ENCODE measurements at places on chromosomes 6 and 20. TPM values are rescaled to one million over a fixed set of nuclear protein-coding genes. Genes with fewer than 3 reads are reported as not detected.

Gene OVOL2
- 13.2 TPM for total RNA-seq

Gene CST4
- not detected for total RNA-seq

Gene PPP1R3G
- total RNA-seq, result 0.78 TPM

Gene OLIG3
- not detected for total RNA-seq

Gene TTI1
- 23.0 TPM for total RNA-seq
